ENCODE measurements at places on chromosomes 6 and 20. TPM values are rescaled to one million over a fixed set of nuclear protein-coding genes. Genes with fewer than 3 reads are reported as not detected.

The RIN2 gene
- total RNA-seq: 88.7 TPM

DNA sequence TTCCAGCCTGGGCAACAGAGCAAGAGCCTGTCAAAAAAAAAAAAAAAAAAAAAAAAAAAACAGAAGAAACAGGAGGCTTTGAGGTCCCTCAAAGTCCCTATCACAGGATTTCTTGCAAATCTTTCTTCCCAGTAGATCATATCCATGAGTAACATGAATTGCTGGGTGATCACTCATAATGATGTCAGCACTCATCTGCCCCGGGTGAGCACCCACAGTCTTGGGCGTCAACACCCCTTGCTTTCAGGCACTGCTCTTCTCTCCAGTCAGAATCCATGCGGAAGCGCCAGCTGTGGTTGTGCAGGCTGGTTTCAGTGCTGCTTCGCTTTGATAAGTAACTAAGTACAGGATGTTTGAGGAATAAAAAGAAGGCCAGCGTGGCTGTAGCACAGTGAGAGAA lies 40.2 kb upstream of the INSM1 start:
- no peak for DNase-seq

DNA sequence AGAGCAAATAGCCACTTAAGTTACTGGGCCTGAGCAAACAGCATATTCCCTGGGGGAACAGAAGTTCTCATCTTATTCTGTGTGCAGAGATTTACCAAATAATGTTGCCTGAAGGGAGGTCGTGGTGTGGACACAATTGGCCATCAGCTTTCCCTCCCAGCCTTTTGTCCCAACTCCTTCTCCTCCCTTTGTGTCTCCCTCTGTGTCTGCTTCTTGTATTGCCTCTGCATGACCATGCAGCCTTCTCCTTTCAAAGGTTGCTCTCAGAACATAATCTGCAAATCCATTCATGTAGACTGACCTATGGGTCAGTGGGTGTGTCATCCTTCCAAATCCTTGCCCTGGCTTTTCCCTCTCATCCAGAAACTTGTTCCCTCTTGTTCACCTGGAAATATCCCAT lies 150.3 kb upstream of the INSM1 start:
- DNase-seq: no peak

- DNase-seq: no peak
Measured at GRCh38 chr6:1227600-1227934, 84.3 kb upstream of the FOXQ1 start.

The ULBP2 gene
- total RNA-seq: 0.14 TPM

DNA sequence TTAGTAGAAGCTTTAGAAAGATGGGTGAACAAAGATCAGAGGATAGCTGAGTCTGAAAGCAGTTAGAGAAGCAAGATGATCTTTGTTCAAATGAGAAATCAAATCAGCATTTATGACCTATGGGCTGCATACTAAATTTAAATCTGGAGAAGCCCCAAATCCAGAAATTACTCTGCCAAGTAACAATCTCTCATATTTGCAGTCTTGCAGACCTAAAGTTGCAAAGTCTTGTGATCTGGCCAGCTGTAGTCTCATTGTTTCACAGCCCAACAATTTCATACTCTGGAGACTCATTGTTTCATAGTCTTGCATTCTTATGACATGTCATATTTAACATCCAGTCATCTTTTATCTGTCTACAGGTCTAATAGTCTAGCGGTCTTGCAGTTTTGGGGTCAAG lies 364.9 kb upstream of the RSPO3 start:
- no peak for DNase-seq

GRCh38 chr6:45163952-45164766 lies 164.0 kb upstream of the RUNX2 start:
- no peak for DNase-seq

DNA sequence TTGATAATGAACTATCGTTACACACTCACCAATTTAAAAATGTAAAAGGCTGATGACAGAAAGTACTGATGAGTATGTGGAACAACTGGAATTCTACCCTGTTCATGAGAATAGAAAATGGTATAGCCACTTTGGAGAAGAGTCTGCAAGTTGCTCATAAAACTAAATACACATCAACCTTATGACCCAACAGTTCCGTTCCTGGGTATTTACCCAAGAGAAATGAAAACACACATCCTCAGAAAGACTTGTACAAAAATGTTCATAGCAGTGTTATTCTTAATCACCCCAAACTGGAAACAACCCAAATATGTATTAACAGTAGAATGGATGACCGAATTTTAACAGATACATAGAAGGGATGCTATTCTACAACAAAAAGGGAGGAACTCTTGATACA lies 145.7 kb upstream of the LRFN2 start:
- no peak for DNase-seq

- peak; percentile 30 for DNase-seq
Measured at GRCh38 chr6:83055366-83055964, 10.2 kb downstream of the UBE3D start.

The RNF182 gene
- 0.14 TPM for total RNA-seq

The NKX2-4 gene
- total RNA-seq: not detected

The LY6G6C gene
- total RNA-seq: not detected

DNA sequence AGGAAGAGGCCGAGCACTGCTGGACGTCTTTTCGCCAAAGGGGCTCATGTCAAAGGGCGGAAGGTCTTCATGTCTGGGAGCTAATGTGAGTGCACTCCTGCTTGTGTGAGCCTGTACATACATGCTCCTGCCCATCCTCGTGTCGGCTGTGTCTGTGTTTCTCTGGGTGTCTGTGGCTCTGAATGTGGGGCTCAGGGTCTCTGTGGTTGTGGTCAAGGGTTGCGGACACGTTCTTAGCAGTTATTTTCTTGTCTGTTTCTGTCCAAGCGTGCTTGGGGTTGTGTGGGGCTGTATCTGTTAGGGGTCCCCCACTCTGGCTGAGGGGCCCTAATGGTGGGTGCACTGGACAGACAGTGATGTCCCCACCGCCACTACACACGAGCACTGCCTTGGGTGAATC lies 2.9 kb downstream of the AVP start:
- no peak for DNase-seq

DNA sequence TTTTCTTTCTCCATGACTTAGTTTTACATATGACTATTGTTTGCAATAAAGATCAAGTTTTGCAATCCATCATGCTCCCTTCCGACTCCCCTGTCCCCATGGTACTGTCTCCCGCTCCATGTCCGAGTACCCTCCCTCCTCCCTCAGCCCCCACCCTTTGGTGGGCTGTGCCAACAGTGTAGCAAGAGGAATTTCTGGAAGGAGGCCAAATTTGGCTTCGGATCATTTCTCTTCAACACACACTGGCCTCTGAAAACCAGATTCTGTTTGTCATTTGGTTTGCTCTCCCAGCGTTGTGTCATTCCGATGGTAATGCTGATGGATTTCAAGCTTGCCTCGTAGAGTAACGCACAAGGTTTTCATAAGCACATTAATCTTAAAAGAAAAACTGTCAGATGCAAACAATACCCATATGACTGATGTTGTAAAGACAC lies 22.9 kb upstream of the PAX1 start:
- DNase-seq: no peak

GRCh38 chr6:153673225-153673624 lies 365.8 kb upstream of the OPRM1 start:
- DNase-seq: no peak

The B4GALT5 gene
- total RNA-seq: 62.2 TPM

DNA sequence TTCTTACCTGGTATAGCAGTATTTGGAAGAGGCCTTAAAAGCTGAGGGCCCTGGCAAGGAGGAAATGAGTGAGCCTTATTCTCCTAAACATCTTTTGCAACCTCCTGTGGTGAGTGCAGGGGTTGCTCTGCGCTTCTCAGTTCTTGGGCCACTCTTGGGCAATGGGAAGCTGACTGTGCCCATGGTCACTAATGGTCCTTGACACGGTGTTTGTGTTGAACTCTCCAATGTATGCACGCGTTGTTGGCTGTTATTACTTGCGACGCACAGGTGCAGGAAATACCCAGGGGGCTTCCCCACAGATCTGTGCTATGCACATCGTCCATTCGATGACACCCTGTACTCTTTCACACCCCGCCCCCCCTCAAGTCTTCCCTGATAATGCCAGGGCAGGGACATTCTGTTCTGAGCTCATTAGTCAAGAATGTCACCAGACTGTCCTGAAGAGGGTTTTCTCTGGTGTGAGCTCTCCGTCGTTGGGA lies 79.7 kb downstream of the EDN1 start:
- no peak for DNase-seq

DNA sequence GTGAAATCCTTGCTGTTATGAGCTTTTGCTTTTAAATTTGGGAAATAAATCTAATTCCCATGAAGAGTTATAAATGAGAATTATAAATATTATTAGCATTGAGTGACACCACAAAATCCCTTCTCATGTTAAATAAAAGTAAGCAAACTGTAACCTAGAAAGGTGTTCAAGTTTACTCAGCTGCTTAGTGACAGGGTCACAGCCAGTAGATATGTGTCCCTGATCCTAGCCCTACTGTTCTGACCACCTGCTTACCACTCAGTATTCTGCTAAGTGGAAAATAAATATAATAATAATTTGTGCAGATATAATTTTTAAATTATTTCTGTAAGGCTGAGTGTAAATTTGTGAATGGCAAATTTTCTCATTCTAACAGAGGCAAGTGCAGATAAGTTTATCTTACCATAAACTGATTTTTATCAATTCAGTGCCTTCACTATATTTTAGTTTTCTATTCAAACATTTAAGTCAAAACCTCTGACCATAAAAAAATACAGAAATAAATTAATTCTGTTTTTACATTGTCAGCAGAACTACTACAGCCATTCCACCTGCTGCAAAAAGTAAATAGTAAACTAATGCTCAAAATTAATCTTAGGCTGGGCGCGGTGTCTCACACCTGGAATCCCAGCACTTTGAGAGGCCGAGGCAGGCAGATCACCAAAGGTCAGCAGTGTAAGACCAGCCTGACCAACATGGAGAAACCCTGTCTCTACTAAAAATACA lies 118.2 kb downstream of the TENT5A start:
- no peak for DNase-seq

DNA sequence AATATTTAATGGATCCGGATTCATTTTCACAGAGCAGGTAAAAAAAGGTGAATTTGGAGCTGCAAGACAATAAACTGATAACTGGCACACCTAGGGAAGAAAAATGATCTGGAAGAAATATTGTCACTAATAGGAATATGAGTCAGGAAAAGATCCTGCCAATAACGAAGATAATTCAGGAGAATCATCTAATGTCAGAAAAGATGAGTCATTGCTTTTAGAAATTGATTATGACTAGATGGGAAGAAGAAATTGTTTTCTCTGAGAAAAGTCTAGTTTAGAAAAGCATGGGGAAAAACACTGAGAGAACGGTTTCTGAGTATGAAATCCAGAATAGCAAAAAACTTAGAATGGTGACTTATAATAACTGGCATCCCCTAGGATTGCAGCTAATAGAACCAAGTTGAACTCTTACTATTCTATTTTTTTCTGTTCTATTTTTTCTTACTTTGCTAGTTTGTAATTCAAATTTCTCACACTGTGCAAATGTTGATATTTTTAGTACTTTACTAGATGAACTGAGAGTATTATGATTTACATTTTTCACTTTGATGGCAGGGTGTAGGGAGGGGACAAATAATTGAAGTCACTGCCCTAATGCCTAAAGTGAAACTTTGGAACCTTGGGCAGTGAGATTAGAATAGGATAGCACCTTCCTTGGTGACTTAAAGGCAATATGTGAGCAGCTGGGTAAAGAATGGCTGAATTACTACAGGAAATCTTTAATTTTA lies 38.2 kb upstream of the SUPT3H start:
- DNase-seq: no peak

The TMEM217 gene
- total RNA-seq: 0.55 TPM

The SLC4A11 gene
- total RNA-seq: 4.8 TPM

DNA sequence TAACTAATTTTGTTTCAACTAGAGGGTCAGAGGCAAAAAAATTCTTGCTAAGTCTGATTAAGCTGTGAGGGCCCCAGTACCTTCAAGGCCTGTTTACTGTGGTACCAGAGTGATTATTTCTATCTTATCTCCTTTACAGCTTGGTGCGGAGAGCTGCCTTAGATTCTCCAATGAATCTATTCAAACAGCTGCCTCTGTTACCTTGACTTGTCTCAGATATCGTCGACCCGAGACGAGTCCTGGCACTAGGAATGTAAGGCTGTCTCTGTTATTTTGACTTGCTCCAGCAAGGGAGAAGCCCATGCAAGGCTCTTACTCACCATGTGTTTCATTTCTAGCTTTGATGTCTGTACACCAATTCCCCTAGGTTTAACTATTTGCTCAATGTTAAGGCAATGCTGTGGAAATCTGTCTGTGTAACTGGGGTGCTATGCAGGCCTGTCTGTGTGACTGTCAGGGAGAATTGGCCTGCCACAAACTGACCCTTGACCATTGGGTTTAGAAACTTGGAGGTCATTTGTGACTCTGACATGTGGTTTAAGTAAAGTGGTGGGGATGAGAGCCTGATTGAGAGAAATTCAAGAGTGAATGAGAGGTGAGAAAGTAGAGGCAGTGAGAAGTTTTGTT lies 10.4 kb upstream of the FKBPL start:
- DNase-seq: no peak

DNA sequence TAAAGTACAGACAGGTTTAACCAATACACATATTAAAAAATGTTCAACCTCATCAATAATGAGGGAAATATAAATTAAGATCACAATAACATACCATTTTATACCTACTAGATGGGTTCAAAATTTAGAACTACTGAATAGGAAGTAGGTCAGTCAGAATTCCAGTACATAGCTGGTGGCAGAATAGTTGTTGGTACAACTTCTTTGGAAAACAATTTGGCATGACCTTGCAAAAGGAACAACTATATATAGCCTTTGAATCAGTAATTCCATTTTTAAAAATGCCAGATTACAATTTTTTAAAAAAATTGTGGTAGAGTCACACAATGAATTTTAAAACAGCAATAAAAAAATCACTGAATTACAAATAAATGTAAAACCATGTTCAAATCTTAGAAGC lies 165.6 kb downstream of the CDK19 start:
- DNase-seq: no peak

GRCh38 chr6:17583811-17584210 lies 16.3 kb upstream of the FAM8A1 start:
- DNase-seq: no peak

The MRPL14 gene
- 30.7 TPM for total RNA-seq

- DNase-seq: no peak
Measured at GRCh38 chr20:58745391-58745790, 52.8 kb downstream of the NPEPL1 start.
